CD14-positive monocyte (primary cell): ENCODE measurements at places on chromosomes 5 and 9. TPM values are rescaled to one million over a fixed set of nuclear protein-coding genes. Genes with fewer than 3 reads are reported as not detected.

The DAB2 gene
- polyA plus RNA-seq, result 3.0 TPM

GRCh38 chr5:124395287-124395686 is 351.2 kb downstream of the ZNF608 start:
- H3K36me3 ChIP-seq, result no peaks in the 10 kb centered on the region
- DNase-seq, result no peak
- no peaks in the 10 kb centered on the region for H3K27me3 ChIP-seq
- no peaks in the 10 kb centered on the region for H3K4me1 ChIP-seq
- H3K4me3 ChIP-seq, result no peak overlapping the region
- H3K27ac ChIP-seq, result no peak overlapping the region

The EIF4EBP3 gene
- 46.0 TPM for polyA plus RNA-seq

GRCh38 chr5:128681096-128681495 is 143.1 kb upstream of the FBN2 start:
- H3K4me1 ChIP-seq, result no peaks in the 10 kb centered on the region
- no peaks in the 10 kb centered on the region for H3K36me3 ChIP-seq
- no peak for DNase-seq
- H3K4me3 ChIP-seq, result no peak overlapping the region

DNA sequence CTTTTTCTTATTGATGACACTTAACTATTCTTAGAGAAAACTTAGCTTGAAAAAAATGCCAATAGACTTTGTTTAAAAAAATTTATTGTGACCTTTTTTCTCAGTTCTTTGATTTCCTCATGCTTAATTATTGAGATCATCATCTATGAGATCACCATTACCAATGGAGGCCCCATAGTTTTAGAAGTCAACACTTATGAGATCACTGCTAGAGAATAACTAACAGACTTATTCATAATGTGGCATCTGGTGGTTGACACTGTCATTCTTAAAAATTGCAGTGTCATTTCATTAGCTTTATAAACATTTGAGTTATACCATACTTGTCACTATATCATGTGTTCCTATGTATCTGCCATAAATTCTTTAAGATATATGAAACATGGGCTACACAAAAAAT is 14.9 kb upstream of the FEM1C start:
- H3K36me3 ChIP-seq, result no peaks in the 10 kb centered on the region
- H3K4me1 ChIP-seq, result no peaks in the 10 kb centered on the region
- DNase-seq, result no peak
- H3K27me3 ChIP-seq, result no peaks in the 10 kb centered on the region
